A172 (cell line): ENCODE measurements at places on chromosomes 5 and 9.
A peak's percentile ranks its signal among the peaks of the same experiment; 100 is the strongest.

DNA sequence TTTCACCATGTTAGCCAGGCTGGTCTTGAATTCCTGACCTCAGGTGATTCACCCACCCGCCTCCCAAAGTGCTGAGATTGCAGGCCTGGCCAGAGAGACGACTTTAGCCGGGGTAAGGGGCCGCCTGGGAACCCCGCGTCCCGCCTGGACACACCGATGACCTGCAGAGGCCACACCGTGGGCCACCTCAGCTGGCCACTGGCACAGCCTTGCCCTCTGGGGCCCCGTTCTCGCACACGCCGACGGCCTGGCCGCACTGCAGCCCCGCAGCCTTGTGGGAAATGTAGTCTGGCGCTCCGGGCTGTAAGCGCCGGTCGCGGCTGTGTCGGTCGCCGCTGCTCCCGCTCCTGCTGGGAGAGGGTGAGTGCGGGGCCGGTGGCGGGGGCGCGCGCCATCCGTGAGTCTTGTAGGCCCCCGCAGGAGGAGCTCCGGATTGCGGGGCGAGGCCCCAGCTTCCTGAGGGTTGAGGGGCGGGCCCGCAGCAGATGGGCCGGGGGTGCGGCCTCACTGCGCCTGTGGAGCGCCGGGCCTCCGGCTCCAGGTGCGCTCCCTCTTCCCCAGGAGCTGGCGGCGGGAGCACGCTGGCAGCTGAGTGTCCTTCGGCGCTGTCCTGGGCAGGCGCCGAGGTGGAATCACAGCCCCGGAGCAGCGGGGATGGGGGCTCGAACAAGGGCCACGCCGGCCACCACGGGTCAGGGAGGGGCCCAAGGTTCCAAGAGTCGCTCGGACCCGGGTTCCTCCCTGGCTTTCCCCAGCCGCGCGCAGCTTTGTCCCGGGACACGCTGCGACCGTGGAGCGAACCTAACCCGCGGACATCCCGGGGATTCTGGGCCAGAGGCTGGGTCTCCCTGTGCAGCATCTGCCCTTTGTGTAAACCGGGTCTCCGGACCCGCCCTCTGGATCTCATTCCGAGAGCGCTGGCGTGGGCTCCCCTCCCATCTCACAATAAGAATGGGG lies at the start of gene ZFP2:
Gene ZFP2, plus strand, starts transcription at position 299 of the 957 bp plus-strand sequence. CDS start 35,401 bp downstream, outside the sequence.
- no peak for DNase-seq

DNA sequence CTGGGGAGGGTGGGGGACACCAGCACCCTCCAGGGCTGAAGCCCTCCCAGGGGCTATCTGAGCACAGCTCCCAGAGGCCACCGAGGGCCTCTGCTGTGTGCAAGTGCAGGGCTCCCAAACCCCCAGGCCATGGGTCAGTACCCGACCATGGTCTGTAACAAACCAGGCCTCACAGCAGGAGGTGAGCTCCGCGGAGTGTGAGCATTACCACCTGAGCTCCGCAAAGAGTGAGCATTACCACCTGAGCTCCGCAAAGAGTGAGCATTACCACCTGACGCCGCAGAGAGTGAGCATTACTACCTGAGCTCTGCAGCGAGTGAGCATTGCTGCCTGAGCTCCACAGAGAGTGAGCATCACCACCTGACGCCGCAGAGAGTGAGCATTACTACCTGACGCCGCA lies 152.9 kb upstream of the IRX2 start:
- DNase-seq = no peak

- no peak for DNase-seq
These were observed 60.4 kb upstream of the CTSL start for GRCh38 chr9:87665505-87665904.

DNA sequence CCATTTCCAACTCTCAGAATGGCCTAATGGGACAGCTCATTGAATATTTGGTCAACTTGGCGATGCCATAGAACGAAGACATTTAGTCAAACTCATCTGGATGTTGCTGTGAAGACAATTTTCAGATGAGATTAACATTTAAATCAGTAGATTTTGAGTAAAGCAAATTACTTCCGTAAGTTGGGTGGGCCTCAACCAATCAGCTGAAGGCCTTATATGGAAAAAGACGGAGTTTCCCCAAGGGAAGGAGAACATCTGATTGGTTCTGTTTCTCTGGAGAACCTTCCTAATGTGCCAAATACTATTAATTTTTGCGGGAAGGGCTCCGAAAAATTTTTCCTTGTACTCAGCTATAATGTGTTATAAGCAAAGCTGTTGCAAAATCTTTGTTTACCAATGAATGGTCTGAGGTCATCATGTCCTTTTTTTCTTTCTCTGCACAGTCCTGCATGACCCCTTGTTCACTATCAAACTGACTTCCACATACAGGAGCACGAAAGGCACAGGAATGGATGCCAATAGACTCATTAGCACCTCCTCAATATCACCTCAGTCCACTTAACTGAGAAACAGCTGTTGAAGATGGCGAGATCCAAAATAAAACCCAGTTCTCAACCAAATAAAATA lies 27.8 kb downstream of the CRHBP start:
- DNase-seq = no peak

DNA sequence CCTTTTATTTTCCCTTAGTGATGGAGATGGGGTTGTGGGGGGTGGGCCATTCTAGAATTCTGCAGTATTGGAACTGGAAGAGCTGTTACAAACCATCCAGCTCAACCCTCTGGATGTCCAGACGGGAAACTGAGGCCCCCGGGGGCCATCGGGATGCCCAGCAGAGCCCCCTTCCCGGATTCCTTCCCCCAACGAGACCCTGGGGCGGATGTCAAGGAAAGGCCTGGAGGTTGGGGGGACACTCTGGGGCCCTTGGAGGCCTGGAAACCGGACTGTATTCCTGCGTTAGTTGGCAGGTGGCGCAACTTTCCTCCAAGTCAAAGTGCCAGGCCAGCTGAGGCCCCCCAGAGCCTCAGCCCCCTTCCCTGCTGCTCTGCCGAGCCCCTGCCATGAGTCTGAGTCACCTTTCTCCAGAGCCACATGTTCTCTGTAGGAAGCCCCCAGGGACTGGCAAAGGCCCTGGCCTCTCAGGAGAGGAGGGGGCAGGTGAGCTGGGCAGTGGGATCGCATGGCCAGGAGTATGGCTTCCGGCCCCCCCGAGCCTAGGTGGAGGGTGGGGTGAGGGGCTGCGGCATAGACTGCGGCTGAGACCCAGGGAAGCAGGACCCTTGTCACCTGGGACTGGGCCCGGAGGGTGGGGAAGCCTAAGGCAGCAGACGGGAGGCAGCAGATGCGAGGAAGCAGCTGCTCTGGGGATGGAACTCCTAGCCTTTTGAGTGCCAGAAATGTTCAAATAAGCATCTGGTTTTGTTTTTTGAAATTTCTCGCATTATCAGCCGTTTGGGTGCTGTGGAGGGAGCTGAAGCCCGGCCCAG lies 17.8 kb upstream of the FIBCD1 start:
- DNase-seq = no peak

DNA sequence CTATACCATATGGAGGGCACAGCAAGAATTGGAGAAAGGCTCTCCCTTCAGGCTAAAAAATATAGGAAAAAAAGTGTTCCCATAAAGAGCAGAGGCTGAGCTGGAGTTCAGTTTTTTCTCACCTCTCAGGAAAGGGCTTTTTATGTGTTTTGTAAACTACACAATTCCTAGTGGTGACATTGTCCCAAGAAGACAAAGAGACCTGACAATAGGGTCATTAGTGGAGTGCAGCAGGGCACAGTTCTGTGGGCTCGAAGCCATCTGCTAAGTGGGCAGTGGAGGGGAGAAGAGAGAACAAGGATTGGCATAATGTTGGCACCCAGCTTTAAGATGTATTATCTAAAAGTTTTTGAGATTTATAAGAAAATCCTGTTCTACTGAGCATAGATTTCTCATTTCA lies 162.5 kb downstream of the HCN1 start:
- no peak for DNase-seq

DNA sequence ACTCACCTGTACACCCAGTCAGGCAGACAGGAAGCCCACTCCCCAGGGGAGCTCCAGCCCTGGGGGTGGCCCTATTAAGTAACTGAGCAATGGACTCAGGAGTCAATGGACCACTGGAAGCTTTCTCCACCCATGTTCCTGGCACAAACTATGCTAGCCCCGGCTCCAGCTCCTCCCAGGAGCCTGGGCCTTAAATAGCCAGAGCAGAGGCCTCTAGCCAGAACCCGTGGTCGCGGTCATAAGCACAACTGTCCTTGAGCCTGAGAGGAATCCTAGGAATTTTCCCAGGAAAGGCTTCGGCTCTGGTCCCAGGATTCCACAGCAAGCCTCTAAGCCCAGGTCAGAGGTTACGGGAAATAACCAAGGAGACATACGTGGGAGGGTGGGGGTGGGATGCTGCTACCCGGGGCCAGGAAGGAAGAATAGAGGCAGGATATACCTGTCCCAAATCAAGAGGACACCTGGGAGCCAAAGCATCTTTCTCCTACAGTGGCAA lies 5.5 kb downstream of the SEPTIN8 start:
- DNase-seq = peak; percentile 48

GRCh38 chr9:75798505-75798904 lies 92.0 kb upstream of the PCSK5 start:
- no peak for DNase-seq

GRCh38 chr5:20469792-20470191 lies 481.8 kb upstream of the CDH18 start:
- no peak for DNase-seq

DNA sequence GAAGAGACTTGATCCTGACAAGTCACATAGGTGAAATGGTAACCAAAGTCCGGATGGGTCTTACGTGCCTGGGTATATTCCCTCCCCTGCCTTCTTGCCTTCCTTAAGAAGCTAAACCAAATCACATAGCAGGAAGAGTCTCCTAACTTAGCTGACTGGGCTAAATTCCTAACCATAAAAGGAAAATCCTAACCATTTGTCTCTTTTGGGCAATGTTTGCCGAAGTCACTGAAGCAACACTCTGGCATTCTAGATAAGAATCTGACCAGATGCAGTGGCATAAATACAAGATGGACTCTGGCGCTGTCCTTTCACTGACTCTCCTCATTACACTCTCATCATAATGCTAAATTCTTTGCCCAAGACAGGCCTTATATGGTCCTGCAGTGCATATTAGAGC lies 625.5 kb upstream of the RORB start:
- no peak for DNase-seq

DNA sequence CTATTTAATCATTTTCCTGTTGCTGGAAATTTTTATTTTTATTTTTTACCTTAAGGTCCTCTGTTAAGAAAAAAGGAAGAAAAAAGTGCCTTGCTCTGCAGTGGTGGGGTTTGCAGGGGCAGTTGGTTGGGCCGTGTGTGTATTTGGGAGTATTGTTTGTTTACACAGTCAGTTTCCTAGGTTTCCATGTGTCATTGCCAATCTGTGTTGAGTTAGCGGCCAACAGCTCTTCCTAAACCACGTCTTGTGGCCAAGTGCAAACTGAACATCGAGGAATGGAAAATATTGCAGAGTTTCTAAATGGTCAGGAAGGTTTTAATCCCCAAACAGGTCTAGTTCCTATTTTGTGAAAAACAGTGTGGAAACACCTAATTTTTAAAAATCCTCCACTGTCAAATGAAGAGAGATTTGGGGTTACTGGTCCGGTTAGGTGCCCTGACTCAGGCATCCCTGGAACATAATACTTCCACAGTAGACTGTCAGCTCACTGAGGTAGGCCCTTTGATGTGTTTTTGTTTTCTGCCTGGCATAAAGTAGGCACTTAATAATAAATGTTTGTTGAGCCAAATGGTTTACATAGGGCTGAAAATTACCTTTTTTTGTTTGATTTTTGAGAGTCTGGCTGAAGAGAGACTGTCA lies 37.0 kb downstream of the MAMDC2 start:
- DNase-seq = no peak

DNA sequence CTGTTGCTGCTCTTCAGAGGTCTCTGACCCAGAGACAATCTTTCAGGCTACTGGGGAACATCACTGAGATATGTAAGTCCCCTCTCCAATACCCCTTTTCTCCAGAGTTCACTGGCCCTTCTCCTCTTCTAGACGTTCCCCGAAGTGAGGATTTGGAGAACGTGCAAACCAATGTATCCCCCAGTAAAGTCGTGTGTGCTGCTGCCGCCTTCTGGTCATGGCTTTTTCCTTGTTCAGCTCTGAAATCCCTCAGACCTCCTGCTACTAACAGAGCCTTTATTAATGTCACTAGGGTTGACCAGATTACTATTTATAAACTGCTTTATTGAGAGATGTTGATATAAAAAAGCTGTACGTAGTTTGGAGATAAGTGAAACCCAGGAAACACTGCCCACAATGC lies 1028.6 kb downstream of the CDH9 start:
- peak; percentile 56 for DNase-seq

GRCh38 chr9:94083384-94083783 lies 880 bp upstream of the PTPDC1 start:
- DNase-seq = no peak

- DNase-seq = no peak
These were observed 111.9 kb downstream of the SUSD1 start for GRCh38 chr9:112063151-112063550.

- DNase-seq = no peak
These were observed 325.8 kb downstream of the PRR16 start for GRCh38 chr5:120789918-120790317.

- no peak for DNase-seq
These were observed 29.4 kb downstream of the NR6A1 start for GRCh38 chr9:124741662-124742061.

DNA sequence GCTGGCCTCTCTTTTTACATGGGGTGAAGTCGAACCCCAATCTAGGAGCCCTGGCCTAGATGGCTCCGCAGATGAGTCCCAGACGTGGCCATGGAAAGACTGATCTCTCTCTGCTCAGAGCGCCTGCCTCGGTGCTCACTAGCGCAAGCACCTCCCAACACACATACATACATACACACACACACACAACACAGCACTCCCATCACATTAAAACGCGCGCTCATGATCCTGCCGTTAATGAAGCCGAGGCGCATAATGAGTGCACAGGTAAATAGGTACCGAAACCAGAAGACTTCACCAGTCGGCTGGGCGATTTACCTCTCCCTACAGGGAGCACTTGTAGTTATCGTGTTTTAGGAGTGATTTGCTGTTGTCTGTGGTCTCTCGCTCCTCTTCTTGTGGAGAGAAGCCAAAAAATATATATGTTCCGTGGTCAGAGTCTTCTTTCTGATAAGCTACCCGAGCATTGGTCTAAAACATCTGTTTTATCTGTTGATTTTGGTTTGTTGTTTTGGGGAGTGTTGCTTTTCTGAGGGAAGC lies 207.7 kb downstream of the MEF2C start:
- DNase-seq = no peak
